ENCODE measurements at places on chromosomes 1 and 21.

DNA sequence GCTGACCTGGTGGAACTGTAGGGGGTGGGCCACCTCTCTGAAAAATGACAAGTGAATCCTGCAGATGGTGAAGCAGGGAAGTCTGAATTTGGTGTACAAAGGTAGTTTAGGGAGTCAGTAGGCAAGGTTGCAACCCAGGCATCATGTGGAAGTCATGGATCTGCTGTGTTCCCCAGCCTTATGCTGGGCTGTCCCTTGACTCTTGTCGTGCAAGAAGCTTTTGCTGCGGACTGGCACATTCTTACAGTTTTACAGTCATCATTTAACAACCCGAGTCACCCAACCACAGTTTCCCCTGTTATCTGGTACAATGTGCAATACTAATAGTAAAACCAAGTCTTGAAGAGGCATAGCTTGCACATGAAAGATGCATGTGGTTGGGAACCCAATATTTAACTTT lies 13.2 kb downstream of the RHOU start:
- DNase-seq = no peak

GRCh38 chr1:163201906-163202305 lies 810 bp downstream of the RGS5 start:
- no peak for DNase-seq

DNA sequence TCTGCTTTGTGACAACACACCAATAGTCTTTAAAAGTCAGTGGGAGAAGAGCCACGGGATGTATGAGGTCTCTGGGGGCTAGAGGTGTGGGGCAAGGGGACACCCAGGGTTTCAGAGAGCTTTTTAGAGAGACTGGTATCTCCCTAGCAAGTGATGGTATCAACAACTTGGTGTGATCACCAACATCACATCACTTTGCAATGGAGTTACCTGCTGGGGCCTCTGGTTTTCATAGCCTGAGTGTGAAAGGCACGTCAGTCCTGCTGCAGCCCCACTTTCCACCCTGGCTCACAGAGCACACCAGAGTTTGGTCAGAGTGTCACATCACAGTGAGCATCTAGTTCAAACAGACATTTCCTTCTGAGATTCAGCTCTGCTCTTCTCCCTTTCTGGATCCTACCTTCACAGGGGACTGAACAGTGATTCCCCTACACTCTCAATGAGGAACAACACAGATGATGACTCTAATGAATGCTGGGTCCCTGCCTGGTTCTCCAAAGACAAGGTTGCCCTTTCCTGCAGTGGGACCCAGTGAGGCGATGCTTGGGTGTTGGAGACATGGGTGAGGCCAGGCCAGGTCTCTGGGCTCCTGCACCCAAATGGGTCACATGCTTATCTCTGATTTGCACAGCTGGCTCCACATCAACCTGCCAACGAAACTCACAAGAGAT lies 2.0 kb upstream of the MAN1C1 start:
- DNase-seq = no peak

- no peak for DNase-seq
Observed at GRCh38 chr1:6016191-6016865, 24.1 kb upstream of the NPHP4 start.

GRCh38 chr21:45542242-45542666 lies at the start of gene SLC19A1:
Gene SLC19A1 (minus strand): TSS chr21:45542440. CDS start chr21:45537959, 4,481 bp downstream.
- DNase-seq = peak; percentile 82

- DNase-seq = peak; percentile 65
Observed at GRCh38 chr1:215497528-215497927, 69.6 kb upstream of the KCTD3 start.

DNA sequence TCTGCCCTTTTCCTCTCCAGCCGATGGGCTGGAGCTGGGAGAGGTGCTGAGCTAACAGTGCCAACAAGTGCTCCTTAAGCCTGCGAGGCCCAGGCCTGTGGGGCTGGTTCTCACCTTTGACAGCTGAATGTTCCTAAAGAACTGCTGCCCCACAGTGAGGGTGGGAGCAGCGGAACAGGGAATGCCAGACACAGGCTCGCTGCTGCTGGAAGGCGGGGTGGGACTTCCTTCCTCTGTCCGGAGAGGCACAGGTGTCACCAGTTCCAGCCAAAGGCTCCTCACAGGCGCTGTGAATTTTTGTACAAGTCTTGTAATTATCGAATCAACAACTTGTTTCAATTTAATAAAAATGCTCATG lies 47.1 kb downstream of the COQ8A start:
- DNase-seq = no peak

DNA sequence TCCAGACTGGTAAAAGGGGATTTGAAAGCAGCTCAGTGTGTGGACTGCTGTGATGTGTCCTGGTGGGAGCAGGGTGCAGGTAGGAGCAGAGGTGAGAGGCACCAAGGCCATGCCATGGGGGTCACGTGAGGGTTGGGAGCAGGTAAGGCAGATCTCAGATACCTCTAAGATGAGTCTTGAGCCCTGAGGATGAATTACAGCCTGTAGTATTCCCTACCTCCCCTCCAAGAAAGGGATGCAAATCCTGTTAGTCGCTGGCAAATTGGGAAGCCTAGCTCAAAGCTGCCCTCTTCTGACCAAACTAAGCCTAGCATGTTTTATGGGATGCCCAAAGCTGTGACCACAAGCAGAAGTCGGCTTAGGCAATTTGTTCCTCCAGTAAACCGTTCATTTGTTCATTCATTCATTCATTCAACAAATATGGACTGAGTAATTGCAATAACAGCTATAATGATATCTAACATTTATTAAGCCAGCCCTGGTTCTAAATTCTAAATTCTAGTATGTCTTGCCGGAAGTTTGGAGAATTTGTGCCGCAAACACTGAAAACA lies 3.9 kb upstream of the NUAK2 start:
- peak; percentile 81 for DNase-seq

- no peak for DNase-seq
Observed at GRCh38 chr1:27216466-27216865, 18.0 kb upstream of the WDTC1 start.

GRCh38 chr1:152871731-152872126 lies 6.4 kb upstream of the SMCP start:
- no peak for DNase-seq

GRCh38 chr1:180268556-180269075 lies 38.6 kb downstream of the LHX4 start:
- peak; percentile 76 for DNase-seq

GRCh38 chr1:35580949-35581388 lies 7.9 kb downstream of the TFAP2E start:
- no peak for DNase-seq

DNA sequence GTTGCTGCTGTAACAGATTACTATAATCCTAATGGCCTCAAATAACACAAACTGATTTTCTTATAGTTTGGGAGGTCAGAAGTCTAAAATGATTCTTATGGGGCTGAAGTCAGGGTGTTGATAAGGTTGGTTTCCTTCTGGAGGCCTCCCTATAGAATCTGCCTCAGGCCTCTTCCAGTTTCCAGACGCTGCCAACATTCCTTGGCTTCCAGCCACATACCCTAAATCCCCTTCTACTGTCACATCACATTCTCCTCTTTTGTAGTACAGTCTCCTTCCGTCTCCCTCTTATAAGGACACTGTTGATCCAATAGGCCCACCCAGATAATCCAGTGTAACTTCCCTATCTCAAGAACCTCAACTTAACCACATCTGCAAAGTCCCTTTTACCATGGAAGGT lies 145.3 kb upstream of the NCAM2 start:
- DNase-seq = no peak

GRCh38 chr1:39574646-39575045 lies 1.9 kb downstream of the PABPC4 start:
- DNase-seq = no peak

DNA sequence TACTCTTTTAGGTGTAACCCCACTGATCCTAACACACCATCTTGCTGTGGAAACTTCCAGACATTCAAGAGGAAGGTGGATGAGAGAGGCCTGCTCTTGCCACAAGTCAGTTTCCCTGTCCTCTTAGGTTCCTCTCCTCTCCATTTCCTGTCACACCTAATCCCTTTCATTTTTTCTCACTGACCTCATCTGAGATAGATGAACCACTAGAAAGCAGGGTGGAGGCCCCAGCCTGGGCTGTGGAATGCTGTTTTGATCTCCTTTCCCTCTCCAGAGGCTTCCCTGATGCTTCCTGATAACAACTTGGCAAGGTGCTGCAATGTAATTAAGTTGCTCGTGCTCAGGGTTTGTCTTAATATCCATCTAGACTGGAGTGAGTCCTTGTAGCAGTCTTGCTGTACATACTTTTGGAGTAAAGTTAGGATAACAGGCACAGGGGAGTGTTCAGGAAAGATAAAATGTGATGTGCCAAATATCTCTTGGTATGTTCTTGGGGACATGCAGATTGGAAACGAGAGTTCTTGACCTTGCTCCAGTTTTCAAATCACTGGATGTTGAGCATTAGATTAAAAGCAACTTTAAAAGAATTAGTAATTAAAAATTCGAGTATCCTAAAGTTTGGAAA lies 11.2 kb downstream of the LRRC42 start:
- DNase-seq = no peak

- DNase-seq = no peak
Observed at GRCh38 chr1:168372307-168372706, 91.6 kb downstream of the TBX19 start.

GRCh38 chr1:26171084-26172072 lies at the start of gene ZNF593OS:
Gene ZNF593OS (minus strand): TSS chr1:26171832. CDS start chr1:26171661, 171 bp downstream.
- peak; percentile 80 for DNase-seq

- no peak for DNase-seq
Observed at GRCh38 chr1:150576367-150576711, 3.1 kb downstream of the MCL1 start.

- peak; percentile 71 for DNase-seq
Observed at GRCh38 chr1:213281640-213282301, 230.7 kb downstream of the RPS6KC1 start.

DNA sequence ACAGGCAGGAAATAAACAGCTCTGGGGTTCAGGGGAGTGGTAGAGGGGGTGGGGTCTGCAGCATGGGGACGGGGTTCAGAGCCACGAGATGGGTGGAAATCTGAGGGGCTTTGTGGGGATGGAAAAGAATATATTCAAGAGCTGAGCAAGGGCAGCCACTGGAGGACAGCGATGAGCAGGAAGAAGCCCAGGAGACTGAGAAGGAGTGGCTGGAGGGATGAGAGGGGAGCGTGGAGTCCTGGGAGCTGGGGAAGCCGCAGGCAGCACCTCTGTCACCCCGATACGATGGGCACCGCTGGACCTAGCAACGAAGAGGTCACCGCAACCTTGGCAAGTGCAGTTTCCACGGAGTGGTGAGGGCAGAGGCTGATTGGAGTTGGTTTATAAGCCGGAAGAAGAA lies 10.0 kb upstream of the KCNAB2 start:
- DNase-seq = peak; percentile 41

- no peak for DNase-seq
Observed at GRCh38 chr1:51792864-51793263, 85.7 kb downstream of the NRDC start.

GRCh38 chr1:43992232-43992995 lies 1.0 kb downstream of the CCDC24 start:
- no peak for DNase-seq

GRCh38 chr1:163985700-163986099 lies 573.3 kb upstream of the PBX1 start:
- no peak for DNase-seq

GRCh38 chr1:232980355-232980978 lies 30.1 kb downstream of the NTPCR start:
- no peak for DNase-seq

DNA sequence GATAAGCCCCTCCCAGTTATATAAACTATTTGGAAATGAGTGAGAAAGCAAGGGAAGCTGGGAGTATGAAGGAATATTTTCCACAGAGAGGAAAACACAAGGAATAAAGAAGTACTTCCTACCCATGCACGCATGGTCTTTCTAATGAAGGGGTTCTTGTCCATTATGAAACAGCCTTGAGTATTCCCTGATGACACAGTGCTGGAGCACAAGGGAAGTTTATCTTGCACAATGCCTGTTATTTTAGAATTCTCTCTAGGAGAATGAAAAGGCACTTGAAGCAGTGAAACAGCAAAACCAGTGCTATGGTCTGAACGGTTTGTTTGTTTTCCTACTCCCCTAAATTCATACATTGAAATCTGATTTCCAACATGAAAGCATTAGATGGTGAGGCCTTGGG lies 38.6 kb upstream of the ADAMTS1 start:
- DNase-seq = no peak

- DNase-seq = peak; percentile 71
Observed at GRCh38 chr1:11731691-11732283, 4.1 kb upstream of the AGTRAP start.

GRCh38 chr1:215748431-215748830 lies 181.3 kb downstream of the KCTD3 start:
- DNase-seq = no peak

GRCh38 chr1:213054733-213055591 lies 3.9 kb downstream of the RPS6KC1 start:
- DNase-seq = no peak

DNA sequence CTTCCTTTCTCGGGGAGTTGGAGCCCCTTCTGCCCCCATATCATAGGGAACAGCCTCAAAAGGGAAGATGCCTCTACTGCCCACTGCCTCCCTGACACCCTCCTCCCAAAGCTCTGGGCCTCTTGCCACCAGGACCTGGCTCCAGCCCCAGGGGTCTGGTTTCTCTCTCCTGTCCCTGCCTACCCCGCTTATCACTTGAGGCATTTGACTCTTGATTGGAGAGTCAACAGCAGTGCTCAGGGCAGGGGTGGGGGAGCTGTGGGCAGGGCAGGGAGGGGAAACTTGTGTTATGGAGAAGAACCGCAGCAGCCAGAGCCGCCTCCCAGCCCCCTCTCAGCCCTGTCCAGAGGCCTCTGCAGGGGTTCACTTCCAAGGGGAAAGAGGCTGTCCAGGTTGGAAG lies 573 bp downstream of the TRIM63 start:
- no peak for DNase-seq

GRCh38 chr1:221961532-221962292 lies 219.8 kb upstream of the DUSP10 start:
- no peak for DNase-seq

- no peak for DNase-seq
Observed at GRCh38 chr21:16794950-16795349, 717.9 kb upstream of the CXADR start.

GRCh38 chr1:116760487-116760886 lies 6.3 kb downstream of the CD2 start:
- no peak for DNase-seq

DNA sequence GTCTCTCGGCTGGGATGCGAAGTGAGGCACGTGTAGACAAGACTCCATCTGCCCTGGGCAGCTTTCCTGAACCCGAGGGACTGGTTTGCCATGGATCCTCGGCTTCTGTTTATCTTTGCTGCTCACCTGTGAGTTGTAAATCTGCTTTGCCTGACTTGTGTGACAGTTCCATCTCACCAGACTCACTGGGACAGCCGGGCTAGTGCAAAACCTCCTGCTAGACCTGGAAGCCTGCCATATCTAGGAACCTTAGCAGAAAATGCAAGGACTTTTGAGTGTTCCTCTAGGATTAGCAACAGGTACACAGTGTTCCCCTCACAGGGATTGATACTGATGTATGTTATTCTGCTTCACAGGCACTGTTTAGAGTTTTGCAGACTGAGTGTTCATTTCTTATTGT lies 218.6 kb downstream of the URB2 start:
- DNase-seq = no peak

- DNase-seq = peak; percentile 46
Observed at GRCh38 chr1:171032822-171033702, 57.6 kb upstream of the FMO3 start.
